ENCODE measurements at places on chromosomes 2 and 18.

DNA sequence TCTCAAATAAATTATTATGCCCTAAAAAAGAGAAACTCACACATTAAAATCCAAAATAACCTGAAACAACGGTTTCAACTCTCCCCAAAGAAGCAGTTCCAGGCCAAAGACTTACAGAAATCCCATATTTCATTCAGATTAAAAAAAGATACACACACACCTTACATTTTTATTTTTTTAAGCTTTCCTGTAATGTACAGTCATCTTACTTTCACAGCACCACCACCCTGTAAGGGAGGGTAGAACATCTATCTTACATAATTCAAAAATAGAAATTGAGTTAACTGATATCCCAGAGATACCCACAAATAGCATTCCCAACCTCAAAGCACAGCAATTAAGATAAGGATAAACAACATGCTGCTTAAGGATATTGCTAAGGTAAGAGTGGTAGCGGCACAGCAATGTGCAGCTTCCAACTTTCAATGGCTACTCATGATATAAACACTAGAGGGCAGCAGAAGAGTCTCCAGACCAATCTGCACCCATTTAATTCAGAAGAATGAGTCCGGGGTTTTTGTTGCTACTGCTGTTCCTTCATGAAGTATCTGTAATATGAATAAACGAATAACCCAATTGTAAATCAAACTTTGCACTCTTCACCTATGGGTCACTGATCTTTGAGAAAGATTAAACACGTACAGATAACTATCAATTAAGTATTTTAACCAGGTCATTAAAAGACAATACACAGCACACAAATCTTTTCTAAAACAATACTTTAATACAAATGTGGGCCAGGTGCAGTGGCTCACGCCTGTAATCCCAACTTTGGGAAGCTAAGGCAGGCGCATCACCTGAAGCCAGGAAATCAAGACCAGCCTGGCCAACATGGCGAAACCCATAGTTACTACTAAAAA lies 11.3 kb downstream of the GFPT1 start:
- peak; percentile 53 for DNase-seq

GRCh38 chr2:238731961-238732360 lies 115.9 kb upstream of the TWIST2 start:
- no peak for DNase-seq

DNA sequence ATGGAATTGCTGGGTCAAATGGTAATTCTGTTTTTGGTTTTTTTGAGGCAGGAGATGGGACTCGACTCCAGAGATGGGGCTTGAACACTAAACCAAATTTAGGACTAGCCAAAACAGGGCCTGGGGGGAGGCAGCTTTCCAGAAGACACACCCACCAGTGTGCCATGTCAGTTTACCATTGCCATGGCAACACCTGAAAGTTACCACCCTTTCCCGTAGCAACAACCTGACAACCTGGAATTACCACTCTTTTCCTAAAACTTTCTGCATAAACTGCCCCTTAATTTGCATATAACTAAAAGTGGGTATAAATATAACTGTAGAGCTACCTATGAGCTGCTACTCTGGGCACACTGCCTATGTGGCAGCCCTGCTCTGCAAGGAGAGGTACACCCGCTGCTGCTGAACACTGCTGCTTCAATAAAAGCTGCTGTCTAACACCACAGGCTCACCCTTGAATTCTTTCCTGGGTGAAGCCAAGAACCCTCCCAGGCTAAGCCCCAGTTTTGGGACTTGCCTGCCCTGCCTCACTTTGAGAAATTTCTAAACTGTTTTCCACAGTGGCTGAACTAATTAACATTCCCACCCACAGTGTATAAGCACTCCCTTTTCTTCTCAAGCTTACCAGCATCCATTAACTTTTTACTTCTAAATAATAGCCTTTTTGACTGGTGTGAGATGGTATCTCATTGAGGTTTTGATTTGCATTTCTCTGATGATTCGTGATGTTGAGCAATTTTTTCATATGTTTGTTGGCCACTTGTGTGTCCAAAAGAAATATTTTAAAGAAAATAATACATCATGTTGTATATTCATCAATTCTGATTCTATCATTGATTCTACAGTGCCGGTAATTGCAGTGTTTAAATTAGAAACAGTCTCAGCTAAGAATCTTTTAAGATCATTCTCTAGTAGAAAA lies 10.6 kb downstream of the CDK15 start:
- no peak for DNase-seq

DNA sequence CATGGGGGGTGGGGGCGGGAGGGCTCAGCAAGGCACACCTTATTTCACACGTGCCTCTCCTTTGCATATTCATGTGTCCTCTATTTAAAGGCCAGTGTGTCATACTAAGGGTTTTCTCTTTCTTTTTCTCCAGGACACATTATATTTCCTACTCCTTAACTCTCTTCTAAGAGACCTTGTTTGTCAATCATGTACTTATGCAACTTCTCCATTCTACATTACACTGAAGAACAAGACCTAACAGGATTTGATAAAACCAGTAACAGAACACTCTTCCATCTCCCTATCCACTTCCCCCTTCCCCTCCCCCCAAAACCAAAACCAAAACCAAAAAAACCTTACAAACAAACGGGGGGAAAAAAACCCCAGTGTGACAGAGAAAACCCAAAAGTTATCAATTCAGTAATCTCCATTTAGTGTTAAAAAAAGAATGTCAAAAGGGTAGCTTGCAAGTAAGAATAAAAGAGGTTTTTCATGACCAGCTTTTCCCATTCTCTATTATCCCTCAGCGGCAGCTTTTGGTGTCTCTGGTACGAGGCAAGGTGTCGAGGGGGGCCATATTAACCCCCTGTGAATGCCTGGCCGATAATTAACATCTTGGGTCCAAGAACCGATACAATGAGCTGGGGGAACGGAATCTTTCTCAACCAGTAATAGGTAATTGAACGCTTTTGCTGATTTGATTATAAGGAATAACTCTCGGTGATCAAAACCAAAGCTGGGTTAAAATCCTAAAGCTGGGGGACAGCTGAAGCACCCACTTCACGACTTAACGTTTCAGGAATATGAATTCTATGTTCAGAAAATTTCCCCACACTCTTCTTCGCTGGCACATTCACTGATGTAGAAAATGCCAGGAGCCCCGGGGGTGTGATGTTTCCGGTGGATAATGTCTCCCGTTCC lies 191.0 kb upstream of the TCF4 start:
- peak; percentile 43 for DNase-seq

DNA sequence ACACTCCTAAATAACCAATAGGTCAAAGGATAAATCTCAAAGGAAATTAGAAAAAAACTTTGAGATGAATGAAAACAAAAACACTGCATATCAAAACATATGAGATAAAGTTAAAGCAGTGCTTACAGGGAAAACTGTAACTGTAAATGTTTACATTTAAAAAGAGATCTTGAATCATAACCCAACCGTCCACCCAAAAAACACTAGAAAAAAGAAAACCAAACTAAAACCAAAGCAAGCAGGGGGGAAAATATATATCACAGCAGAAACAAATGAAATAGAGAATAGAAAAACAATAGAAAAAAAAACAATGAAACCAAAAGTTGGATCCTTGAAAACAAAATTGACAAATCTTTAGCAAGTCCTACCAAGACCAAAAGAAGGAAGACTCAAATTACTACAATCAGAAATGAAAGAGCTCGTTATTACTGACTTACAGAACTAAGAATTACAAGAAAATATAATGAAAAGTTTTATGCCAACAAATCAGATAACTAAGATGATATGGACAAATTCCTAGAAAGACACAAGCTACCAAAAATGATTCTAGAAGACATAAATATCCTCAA lies 65.6 kb downstream of the TLK1 start:
- no peak for DNase-seq

- no peak for DNase-seq
Measured at GRCh38 chr2:217099561-217099960, 239.7 kb upstream of the TNP1 start.

- no peak for DNase-seq
Measured at GRCh38 chr2:215540658-215541057, 104.8 kb upstream of the FN1 start.

GRCh38 chr2:10579441-10579840 lies 110.3 kb downstream of the NOL10 start:
- no peak for DNase-seq
